ENCODE measurements at places on chromosomes 16 and 17.

GRCh38 chr17:62882284-62882683 lies 74.2 kb upstream of the MARCHF10 start:
- no peak for DNase-seq

- DNase-seq, result no peak
These were observed 3.2 kb downstream of the PDE6G start for GRCh38 chr17:81652906-81653771.

DNA sequence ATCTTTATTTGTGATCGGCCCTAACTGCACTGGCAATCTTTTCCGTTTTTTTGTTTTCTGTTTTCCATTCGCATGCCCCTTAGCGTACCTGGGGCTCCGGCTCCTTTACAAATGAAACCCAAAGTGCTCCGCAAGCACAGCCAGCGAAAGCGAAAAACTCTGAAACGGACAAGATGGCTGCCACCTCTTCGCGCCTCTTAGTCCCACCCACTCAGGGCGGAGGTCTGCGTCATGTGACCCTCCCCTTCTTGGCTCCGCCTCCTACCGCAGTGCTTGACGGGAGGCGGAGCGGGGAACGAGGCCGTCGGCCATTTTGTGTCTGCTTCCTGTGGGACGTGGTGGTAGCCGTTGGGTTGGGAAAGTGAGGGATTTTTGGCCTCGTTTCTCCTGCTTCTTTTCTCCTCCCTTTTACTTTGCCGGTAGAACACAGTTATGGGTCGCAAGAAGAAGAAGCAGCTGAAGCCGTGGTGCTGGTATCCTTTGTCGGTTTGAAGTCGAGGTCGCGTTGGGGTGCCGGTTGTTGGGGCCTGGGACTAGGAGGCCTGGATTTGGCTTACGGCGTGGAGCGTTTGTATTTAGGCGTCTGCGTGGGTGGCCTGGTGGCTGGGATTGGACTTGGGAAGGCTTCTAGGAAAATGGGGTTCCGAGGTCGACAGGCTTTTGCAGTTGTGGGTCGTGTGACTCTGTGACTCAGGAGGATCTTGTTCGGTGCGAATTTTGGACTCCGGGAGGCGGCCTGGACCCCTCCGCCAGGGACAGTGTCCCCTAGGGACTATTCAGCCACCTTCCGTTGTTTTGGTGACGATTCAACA lies at the start of gene ZNF207:
Gene ZNF207, plus strand, starts transcription at position 304 of the 812 bp plus-strand sequence. Its CDS starts 129 bp downstream, at position 433.
- DNase-seq, result peak; percentile 96

DNA sequence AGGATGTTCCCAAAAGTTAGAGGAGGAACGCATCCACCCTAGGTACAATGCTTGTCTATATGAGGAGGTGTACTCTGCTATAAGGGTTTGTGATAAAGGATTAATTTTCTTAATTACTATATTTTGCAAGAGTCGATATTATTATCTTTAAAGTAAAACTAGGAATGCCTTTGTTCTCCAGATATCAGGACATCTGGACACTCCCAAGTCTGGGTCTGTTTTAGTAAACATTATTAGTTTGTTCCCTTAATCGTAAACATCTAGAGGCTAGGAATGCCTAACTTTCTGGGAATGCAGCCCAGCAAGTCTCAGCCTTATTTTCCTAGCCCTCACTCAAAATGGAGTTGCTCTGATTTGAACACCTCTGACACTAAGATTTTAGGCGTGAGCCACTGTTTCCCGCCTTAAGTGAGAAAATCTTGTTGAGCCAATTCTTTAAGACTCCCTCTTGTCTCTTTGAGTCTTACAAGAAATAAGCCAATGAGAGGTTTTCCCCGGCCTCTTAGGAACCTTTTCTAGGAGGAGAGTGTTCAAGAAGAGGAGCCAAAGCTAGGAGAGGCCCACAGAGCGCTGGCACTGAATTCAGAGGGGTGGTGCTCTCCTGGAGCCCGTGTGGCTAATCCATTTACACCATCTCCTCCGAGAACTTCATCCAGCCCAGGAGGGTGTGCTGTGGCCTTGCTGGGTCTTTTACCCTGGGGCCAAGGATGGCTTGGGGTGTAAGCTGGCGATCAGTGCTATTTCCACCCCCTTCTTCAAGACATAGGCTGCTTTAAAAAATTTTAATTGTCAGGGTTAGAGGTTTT lies 40.9 kb downstream of the SMARCE1 start:
- no peak for DNase-seq
